ENCODE measurements at places on chromosomes 13 and 19.

- DNase-seq: no peak
These were observed 8.7 kb downstream of the SHKBP1 start for GRCh38 chr19:40585241-40585981.

- no peak for DNase-seq
These were observed 1.1 kb upstream of the ONECUT3 start for GRCh38 chr19:1752009-1752756.

- DNase-seq: no peak
These were observed 28.5 kb downstream of the GPC5 start for GRCh38 chr13:91426913-91427312.

- no peak for DNase-seq
These were observed 43.9 kb upstream of the C1QTNF9B start for GRCh38 chr13:23941211-23941610.

DNA sequence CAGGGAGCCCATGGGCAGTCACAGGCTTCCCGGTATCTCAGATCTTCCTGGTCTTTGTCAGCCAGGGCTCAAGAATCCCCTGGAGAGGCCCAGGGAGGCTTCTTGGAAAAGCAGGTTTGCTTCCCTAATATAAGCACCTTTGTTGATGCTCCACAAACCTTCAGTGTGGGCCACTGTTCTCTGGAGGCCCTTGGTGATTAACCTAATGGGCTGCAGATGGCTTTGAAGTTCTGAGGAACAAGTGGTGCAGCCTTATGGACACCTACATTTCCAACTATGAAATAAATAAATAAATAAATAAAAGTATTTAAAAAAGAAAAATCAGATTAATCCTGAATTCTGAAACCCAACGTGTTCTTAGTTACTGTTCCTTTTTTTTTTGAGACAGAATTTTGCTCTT lies at the start of gene BSPH1:
Gene BSPH1 (minus strand): TSS at position 101 of the 400 bp plus-strand sequence. CDS start 89 bp downstream, at position 12.
- DNase-seq: no peak

DNA sequence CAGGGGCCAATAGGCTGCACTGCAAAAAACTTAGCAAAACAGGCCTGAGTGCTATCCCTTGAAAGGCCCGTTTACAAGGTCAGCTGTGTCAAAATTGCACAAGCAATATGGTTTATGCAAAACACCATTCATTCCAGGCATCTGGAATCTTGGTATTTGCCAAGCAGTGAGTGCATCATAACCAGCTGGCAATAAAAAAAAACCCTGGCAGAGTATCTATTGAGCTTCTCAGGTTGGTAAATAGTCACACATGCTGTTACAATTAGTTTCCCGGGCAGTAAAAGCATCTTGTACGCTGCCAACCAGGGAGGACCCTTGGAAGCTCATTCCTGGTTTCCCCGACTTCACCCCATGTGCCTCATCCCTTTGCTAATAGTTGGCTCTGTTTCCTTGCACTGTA lies 21.3 kb downstream of the ZNF77 start:
- no peak for DNase-seq

- DNase-seq: no peak
These were observed 112.8 kb downstream of the TDRD3 start for GRCh38 chr13:60509601-60510386.

DNA sequence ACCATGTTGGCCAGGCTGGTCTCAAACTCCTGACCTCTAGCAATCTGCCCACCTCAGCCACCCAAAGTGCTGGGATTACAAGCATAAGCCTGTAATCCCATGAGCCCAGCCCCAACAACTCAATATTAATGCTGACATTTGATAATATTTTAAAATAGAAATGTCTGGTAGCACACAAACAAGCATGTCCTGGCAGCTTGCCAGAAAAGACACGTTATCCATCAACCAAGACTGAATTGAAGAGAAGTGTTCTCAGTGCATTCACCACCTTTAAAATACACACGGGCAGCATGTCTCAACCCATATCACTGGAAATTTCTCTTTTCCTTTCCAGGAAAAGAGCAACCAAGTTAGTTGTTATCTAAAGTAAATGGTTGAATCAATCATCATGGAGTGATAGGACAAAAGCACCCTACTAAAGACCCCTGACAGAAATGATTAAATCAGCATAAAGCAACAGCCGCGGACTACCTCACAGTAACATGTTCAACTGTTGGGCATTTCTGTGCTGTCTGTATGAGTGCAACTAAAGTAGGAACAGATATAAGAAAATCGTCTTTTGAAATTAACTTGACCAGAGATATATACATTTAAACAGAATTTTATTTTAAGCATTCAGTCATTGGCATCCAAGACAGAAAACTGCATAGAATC lies 25.0 kb downstream of the LHFPL6 start:
- peak; percentile 55 for DNase-seq

DNA sequence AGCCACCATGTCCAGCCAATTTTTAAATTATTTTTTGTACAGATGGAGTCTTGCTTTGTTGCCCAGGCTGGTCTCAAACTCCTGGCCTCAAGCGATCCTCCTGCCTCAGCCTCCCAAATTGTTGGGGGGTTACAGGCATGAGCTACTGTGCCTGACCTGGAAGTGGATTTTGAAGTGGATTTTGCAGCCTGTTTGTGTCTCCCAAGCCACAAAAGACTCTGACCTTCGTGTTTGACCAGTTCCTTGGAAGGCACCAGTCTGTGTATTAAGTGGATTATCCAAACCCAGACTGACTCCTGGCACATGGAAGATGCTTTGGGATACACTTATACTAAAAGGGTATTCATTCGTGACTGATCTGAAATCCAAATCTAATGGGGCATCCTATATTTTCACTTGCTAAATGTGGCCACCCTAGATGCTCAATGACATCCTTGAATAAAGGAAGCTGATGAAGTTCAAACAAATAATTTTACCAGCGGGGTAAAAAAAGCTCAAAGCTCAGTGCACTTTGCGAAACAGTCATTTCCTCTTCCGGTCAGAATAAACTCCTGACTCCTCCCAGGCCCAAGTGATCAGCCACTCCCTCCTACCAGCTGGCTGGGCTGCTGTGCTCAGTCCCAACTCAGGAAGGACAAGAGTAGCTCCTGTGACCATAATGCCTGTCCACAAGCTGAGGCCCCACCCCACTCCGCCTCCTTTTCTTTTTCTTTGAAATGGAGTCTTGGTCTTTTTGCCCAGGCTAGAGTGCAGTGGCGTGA lies 32.6 kb upstream of the GATAD2A start:
- peak; percentile 81 for DNase-seq

DNA sequence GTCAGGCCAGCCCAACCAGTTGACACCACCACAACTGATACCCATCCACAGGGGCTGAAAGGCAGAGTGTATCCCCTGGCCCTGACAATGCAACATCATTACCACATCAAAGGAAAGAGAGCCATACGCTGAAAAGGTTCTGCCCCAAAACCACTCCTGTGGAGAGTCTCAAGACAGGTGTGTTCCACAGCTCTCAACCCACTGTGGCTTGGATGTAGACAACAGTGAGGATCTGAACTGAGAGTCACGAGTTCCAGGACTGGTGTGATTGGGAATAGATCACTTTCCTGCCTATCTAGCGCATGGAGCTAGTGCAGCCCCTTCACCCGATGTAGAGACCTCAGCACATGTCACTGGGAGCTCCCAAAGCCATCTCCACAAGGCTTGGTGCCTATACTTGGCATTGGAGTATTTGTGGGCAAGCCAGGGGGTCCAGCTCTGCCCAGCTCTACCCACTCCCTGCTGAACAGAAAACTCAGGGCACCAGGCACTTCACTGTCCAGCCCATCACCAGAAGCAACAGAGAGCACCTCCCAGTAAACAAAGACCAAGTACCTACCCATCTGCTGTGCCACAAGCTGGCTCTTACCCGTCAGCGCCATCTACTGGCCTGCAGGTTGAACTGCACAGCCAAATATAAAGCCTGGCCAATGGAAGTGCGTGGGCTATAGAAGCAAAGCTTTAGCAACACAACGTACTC lies 579.5 kb downstream of the UQCRFS1 start:
- DNase-seq: no peak

DNA sequence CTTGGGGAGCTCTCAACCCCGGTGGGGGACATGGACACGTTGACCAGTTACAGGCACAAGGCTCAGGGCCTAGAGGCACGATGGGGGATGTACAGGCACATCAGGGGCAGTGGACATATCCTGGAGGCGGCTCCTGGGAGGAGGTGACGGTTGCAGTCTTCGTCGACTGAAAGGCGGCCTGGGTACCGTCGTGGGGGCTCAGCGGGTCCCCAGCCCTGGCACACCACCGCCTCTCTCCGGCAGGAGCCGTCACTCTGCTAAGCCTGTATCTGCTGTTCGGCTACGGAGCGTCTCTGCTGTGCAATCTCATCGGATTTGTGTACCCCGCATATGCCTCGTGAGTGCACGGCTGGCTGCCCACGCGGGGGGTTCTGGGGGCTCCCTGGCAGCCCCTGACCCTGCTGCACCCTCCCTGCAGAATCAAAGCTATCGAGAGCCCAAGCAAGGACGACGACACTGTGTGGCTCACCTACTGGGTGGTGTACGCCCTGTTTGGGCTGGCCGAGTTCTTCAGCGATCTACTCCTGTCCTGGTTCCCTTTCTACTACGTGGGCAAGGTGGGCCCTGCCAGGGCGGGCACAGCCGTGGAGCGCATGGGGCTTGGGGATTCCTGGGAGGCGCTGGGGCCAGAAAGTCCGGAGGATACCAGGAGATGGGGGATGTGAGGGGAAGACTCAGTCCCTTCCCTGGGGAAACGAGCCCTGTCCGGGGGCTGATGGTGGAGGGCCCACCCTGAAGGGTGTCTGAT lies 4.2 kb downstream of the REEP6 start:
- no peak for DNase-seq

GRCh38 chr19:5877882-5878281 lies 7.5 kb upstream of the FUT5 start:
- DNase-seq: no peak

DNA sequence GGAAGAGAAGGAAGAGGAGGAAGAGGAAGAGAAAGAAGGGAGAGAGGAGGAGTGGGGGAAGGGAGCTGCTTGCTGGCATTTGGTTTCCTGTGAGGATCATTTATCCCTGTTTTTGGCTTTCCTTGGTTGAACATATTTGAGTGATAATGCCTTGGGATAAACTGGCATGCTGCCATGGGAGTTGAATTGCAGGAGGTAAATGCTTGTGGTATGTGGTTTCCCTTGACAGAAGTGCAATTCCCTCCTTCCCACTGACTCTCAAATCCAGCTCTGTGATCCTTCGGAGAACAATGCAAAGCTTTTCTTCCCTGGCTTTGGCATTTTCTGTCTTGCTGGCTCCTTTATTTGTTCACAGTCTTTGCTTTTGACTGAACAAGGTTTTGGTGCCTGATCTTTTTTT lies 27.2 kb upstream of the CBY2 start:
- DNase-seq: no peak

DNA sequence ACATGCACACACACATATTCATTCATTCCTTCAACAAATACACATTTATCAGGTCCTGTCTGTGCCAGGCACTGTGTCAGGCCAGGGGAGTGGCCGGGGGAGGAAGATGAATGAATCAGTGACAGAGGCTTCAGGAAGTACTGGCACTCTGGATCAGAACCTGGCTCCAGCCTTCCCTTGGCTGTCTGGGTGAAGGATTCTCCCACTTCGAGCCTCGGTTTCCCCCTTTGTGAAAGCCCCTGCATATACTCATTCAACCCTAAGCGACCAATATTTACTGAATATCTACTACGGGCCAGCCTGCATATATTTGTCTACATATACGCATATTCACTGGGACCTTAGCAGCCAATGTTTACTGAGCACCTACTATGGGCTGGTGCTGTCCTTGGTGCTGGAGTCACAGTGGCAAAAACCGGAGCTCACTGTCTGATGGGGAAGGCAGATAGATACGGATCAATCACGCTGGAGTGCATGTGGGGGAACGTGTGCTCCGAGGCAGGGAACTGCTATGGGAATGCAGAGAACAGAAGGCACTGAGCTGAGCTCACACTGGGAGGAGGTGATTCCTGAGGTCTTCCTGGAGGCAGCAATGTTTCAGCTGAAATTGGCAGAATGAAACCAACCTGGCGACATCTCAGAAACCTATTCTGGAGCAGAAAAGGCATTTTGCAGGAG lies 636 bp upstream of the ZNF579 start:
- DNase-seq: no peak

DNA sequence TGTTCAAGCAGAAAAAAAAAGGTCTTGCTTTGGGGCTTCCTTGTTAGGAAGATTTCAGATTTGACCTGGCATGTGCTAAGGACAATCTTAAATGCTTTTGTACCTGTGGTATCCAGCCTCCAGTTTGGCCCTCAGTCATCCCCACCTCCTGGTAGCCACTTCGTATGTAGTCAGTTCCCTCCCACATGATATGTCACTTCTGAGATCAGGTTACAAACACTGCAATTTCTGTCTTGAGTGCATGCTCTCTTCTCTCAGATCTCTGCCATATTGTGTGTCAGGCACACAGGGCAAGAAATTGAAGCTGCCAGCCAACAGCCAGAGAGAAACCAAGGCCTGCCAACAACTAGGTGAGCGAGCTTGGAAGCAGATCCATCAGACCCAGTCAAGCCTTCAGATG lies 60.3 kb upstream of the STARD13 start:
- DNase-seq: no peak

DNA sequence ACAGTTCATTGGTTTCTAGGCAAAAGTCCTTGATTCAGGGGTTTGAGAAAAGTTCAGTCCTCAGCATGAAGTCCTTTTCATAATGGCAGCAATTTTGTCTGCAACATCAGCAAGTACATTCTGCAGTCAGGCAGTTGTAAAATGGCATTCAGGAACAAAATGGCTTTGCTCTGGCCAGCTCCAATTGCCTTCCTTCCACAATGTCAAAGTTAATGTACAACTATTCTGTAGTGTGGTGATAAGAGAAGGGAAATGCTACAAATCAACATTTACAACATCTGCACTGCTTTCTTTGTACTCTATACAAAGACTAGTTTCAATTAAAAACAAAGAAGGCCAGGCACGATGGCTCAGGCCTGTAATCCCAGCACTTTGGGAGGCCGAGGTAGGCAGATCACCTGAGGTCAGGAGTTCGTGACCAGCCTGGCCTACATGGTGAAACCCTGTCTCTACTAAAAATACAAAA lies 1.8 kb upstream of the NEK3 start:
- no peak for DNase-seq

- DNase-seq: no peak
These were observed 951.1 kb upstream of the SLC10A2 start for GRCh38 chr13:104017317-104017716.

- no peak for DNase-seq
These were observed 90.1 kb downstream of the ERCC5 start for GRCh38 chr13:102935896-102936321.

- DNase-seq: no peak
These were observed 4.5 kb downstream of the PSMD8 start for GRCh38 chr19:38378866-38379265.

DNA sequence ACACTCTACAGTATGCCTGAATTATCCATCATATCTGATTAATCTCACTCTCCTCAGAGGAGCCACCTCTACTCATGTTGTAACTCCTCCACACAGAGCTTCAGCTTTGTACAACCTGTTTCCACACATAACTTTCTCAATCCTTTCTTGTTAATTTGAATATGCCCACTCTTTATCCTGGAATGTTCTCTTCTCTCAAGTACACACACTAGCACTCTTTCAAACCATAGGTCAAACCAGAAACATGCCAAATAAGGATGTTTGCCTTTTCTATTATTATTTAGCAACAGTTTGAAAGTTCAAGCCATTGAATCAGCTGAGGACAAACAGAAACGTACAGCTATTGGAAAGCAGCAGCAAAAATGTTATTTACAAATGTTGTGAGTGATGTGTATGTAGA lies 110.3 kb downstream of the MIPEP start:
- no peak for DNase-seq

Measured in ascending aorta (tissue), 2 donors.